ENCODE measurements at places on chromosomes 16 and 17. TPM values are rescaled to one million over a fixed set of nuclear protein-coding genes. Genes with fewer than 3 reads are reported as not detected.

BLTP2 gene
- polyA plus RNA-seq: 53.2 TPM

ELP5 gene
- 49.5 TPM for polyA plus RNA-seq

DNA sequence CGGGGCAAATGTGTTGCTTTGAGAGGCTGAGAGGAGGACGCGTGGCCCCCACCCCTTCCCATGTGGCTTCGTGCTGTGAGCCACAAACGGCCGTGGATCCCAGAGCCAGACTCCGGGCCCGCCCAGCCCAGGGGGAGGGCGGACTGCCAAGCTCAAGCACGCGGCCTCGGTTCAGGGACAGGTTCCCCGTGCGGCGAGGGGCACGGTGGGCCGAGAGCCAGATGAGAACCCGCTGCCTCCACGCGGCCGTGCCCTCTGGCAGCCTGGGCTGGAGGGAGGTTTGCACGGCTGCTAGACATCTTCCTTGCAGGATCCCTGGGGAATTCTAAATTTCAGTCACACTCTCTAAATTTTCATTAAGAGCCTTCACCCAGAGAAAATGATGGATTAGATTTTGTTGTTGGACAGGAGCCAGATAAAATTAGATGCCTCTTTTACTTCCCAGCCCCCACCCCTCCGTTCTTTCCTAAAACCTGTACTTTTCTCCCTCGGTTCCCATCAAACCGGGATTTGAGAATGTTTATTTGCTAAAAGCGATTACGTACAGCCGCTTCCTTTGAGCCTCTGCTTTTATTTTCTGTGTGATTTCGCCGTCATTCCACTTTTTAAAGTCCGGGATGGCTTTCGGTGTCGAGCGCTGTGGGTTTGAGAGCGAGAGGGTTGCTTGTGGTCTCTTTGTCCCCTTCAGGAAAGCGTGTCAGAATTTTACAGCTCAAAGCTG is 25.0 kb upstream of the GNG13 start:
- no peak for DNase-seq

GRCh38 chr17:33779234-33779591 is 475.9 kb upstream of the CCL2 start:
- peak; percentile 35 for DNase-seq

SLC5A10 gene
- polyA plus RNA-seq: 0.38 TPM

GRCh38 chr16:27374221-27374803 is 27.7 kb upstream of the IL21R start:
- DNase-seq: peak; percentile 63

DNA sequence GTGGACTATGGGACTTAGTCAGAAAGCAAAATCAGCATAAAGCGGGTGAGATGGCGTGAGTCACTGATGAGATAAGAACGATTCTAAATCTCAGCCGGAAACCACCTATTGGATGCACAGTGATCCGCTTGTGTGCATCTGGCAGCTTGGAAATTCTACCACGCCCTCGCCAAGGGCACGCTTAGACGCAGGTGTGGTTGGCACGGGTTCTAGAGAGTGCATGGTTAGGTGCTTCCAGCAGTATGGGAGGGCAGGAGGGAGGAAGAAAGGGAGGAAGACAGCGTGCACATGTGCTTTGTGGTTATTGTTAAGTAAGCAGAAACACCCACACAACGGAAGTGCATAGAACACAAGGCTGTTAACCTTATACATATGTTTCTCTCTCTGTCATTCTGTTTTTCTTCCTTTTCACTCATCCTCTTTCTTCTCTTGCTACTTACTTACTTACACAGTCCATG is 374.0 kb upstream of the ASIC2 start:
- no peak for DNase-seq

Measured in CD14-positive monocyte (primary cell).